ENCODE measurements at places on chromosomes 2 and 18.

DNA sequence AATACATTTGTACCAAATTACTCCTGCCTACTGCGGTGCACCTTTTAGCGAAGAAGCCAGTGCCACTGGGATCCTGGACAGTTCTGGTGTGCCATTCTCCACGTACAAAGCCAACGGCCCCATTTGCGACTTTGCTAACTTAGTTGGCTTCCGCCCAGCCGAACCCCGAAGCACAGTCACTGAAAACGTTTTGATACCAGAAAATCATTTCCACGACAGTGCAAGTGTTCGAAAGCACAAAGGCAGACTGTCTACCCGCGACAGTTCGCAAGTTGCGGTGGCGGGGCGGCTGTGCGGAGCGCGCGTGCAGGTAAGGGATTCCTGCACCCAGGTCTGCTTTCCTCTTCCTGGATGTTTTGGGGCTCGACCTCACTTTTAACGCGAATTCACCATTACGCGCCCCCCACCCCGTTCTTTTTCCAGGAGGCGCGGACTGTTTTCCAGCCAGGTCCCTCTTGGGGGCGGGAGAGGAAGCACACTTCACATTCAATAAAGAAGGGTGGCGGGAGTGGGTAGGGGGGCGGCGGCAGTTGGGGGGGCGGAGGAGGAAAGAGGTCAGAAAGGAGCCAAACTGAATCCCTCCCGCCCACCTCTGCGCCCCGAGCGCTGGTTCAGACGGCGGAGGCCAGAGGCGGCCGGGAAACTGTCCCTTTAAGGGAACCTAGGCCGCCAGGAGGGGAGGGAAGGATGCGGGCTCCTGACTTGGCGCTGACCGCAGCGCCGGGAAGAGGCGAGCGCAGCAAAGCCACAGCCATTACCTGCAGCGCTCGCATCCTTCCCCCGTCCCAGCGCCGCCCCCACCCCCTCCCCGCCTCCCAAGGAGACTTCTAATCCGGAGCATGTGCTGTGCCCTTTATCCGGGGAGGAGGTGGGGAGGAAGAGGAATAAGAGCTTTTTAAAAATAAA is 107.4 kb upstream of the KCTD1 start:
- DNase-seq = no peak

DNA sequence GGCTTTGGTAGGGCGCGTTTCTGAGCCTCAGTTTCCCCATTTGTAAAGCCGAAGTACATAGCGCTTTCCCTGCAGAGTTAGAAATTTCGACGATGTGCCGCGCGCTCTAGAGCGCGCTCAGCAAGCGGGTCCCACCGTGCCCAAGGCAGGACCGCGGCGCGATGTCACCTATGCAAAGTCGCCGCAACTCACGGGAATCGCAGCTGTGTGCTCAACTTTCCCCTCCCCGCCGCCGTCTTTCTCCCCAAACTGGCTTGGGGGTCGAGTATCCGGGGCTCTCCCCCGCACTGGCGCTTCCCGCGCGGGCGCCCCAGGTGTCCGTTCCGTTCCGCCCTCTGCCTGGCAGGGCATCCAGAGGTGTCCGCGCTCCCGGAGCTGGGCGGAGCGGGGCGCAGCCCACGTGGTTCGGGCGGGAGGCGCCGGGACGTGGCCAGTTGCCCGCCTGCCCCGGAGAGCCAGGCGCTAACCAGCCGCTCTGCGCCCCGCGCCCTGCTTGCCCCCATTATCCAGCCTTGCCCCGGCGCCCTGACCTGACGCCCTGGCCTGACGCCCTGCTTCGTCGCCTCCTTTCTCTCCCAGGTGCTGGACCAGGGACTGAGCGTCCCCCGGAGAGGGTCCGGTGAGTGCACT is at the start of gene MLPH:
Gene MLPH (plus strand): TSS at position 433 of the 630 bp plus-strand sequence. CDS start 6,176 bp downstream, outside the sequence.
- no peak for DNase-seq

GRCh38 chr2:52022006-52022405 is 990.1 kb upstream of the NRXN1 start:
- DNase-seq = no peak

- DNase-seq = no peak
These were observed 116.4 kb downstream of the PLB1 start for GRCh38 chr2:28612131-28612812.
